GM23248 (cell line): ENCODE measurements at places on chromosomes 7 and 10. TPM values are rescaled to one million over a fixed set of nuclear protein-coding genes. Genes with fewer than 3 reads are reported as not detected.

DNA sequence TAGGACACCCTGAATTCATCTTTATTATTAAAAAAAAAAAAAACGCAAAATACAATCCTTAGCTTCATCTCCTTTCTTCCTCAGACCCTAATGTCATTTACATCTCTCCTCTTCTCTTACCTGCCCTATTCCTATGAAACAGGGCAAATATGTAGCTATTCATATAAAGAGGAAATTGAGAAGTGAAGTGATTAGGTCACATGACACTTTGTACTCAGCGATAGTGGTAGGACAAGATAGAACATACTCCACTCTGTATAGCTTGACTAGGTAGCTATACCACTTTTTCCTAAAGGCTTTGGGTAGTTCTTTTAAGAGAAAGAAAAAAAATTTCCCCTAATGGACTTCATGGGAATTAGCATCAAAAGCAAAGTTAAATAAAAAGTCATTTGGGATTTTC lies 6.2 kb upstream of the CELF2 start:
- DNase-seq: no peak

- peak; percentile 21 for DNase-seq
These were observed 323.0 kb downstream of the EXOC4 start for GRCh38 chr7:133575726-133576440.

DNA sequence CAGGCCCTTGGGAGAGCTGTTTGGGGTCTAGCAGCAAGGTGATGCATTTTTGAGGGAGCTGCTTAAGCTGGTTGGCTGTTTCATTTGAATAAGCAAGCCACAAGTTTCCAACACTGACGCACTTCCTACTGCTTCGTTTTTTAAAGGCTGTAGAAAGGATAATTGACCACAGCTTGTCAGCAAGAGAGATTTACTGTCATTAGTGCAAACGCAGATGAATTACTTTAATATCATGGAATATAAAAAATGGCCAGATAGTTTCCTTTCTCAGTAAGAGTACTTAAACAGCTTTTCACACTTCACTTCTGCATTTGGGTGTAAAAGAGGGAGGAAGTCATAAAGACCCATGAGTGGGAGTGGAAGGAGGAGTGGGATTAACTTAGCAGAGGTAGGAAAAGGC lies 61.5 kb downstream of the FZD1 start:
- no peak for DNase-seq

- no peak for DNase-seq
These were observed 240.0 kb downstream of the SKAP2 start for GRCh38 chr7:26624431-26624830.

DNA sequence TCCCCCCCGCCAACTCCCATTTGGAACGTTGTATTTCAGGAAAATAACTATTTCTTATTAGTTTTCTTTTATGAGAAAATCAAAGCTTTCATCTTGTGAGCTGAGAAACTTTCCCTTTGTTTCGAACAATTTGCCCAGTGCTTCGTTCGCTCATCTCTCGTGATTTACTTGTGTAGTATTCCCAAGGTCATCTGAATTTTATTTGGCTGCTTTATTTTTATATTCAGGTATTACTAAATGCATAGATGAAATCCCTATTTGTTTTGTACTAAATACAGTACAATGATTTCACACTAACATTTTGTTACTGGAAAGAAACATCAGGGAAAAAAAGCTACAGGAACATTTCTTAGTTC lies 12.0 kb upstream of the EBLN1 start:
- peak; percentile 27 for DNase-seq

DNA sequence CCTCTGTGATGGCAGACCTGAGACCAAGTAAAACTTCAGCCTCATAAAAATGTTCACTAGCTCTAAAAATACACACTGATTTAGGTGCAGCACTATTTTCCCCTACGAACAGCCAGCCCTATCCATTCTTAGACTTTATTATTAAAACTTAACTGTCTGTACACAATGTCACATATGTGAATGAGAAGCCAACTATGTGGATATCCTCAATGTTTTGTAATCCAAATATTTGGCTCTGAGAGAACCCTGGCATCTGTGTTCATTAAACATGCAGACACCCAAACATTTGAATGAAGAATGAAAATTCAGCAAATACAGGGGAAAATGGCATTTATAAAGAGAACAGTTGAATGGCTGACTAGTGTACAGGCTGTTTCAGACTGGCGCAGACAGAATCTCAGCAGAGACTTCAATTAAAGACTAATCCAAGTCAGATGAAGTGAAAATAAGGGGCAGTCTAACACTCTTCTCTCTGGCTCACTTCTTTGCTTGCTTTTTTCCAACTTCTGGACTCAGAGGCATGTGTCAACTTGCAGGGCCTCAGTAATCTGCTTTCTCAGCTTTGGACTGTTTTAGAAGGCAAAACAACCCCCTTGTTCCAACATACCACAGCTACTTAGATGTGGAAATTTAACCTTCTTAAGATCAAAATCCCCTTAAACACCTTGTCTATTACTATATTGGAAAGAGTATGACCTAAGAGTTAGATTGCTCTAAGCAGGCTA lies 47.4 kb upstream of the FAM180A start:
- DNase-seq: no peak

DNA sequence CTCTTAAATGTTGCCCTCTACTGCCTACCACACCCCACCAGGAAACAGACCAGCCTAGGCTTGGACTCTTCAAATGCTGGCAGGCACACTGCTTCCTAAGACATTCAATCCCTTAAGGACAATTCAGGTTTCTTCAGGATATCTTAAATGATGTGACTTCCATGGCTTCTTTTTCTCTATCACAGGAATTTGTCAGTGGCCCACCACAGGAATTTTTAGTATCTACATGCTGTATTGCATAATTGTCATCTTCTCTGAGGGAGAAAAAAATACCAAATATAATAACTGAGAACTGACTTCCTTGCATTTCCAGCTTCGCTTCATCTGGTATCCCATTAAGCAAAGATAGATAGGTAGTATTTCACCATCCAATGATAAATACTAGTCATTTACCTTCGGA lies 129.3 kb downstream of the WNT2 start:
- DNase-seq: peak; percentile 48

GRCh38 chr7:144812379-144813283 lies 23.2 kb downstream of the TPK1 start:
- DNase-seq: no peak

DNA sequence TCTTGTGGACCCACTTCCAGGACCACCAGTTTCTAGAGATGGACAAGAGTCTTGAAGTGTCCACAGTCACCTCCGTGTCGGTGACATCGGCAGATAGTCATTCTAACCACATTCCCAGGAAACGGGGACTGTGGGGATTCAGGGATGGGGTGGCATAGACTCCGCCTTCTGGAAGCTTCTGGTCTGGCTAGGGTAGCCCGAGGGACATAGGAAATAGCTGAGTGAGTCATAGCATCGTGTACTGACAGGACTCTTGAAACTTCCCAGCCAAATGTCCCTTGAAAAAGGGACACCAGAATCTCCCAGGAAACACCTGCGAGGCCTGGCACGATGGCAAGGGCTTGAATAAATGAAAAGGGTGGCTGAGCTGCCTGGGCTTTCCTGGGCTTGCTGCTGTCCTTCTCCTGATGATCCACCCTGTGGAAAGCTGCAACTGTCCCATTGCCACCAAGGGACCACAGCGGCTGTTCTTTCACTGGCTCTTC lies 84.1 kb upstream of the LRRC4 start:
- DNase-seq: peak; percentile 50

GRCh38 chr10:70615784-70616522 lies 13.4 kb upstream of the PRF1 start:
- DNase-seq: no peak

DNA sequence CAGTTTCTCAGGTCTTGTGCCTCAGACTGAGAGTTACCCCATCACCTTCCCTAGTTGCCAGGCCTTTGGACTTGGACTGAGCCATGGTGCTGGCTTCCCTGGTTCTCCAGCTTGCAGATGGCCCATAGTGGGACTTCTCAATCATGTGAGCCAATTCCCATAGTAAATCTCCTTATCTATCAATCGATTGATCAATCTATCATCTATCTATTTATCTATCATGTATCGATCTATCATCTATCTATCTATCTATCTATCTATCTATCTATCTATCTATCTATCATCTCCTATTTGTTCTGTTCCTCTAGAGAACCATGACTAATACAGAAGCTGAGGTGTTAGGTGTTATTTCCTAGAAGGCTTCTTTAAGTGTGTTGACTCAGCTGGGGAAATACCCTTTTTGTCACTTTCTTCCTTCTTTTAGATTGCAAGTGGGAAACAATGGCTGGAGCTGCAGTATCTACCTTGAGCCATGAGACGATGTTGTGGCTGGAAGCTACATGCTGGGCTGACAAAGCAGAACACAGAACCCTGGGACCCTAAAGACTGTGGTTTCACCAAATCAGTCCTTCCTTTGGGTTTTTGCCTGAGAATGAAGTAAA lies 234.7 kb upstream of the GLI3 start:
- peak; percentile 7 for DNase-seq

- no peak for DNase-seq
These were observed 26.8 kb downstream of the GOLGA7B start for GRCh38 chr10:97876402-97876801.

DNA sequence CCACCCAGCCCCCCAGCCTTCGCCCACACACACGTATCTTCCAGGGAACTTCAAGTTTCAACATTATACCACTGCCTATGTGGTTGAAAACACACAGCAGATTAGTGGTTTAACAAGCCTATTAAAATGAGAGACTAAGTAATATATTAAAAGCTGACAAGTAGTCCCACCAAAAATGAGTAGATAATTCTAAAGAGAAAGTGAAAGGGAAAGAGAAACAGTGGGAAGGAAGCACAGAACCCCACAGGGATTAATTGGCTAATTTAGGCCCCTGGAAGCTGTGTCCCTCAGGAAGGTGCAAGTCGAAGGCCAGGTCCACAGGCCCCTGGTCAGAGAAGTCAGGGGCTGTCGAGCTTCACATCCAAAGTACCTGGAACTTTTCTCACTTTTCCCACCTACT lies 210.5 kb upstream of the YAE1 start:
- no peak for DNase-seq

The PARD3 gene
- 6.3 and 7.7 TPM in 2 replicates for polyA plus RNA-seq

The OR9A2 gene
- polyA plus RNA-seq: not detected in 2 replicates

The BET1 gene
- polyA plus RNA-seq: 73.7 and 78.6 TPM in 2 replicates

The IFIT3 gene
- polyA plus RNA-seq: 10.4 and 10.6 TPM in 2 replicates

The GPER1 gene
- 5.6 and 6.7 TPM in 2 replicates for polyA plus RNA-seq

The SDK1 gene
- not detected in 2 replicates for polyA plus RNA-seq

The TMEM130 gene
- polyA plus RNA-seq: 0.18 and 0.40 TPM in 2 replicates
